Activated CD8-positive, alpha-beta T cell treated with anti-CD3 and anti-CD28 coated beads, Interleukin-2, amount 10 ng/mL, durations not matched to agents 7 days and 5 days (primary cell): ENCODE measurements at places on chromosomes 2 and 18. TPM values are rescaled to one million over a fixed set of nuclear protein-coding genes. Genes with fewer than 3 reads are reported as not detected.

GRCh38 chr2:224272237-224272910 is 129.5 kb downstream of the FAM124B start:
- DNase-seq, result no peak
- H3K4me3 ChIP-seq, result no peak overlapping the region
- no peak overlapping the region for H3K27ac ChIP-seq
- H3K27me3 ChIP-seq, result peaks cover 10% of the 10 kb centered on the region
- H3K4me1 ChIP-seq, result no peaks in the 10 kb centered on the region

- H3K27me3 ChIP-seq, result peaks cover 12% of the 10 kb centered on the region
- H3K36me3 ChIP-seq, result no peaks in the 10 kb centered on the region
- H3K4me1 ChIP-seq, result no peaks in the 10 kb centered on the region
- no peak overlapping the region for H3K27ac ChIP-seq
- no peak overlapping the region for H3K4me3 ChIP-seq
Observed at GRCh38 chr2:70328921-70329561, 27.2 kb upstream of the FAM136A start.

DNA sequence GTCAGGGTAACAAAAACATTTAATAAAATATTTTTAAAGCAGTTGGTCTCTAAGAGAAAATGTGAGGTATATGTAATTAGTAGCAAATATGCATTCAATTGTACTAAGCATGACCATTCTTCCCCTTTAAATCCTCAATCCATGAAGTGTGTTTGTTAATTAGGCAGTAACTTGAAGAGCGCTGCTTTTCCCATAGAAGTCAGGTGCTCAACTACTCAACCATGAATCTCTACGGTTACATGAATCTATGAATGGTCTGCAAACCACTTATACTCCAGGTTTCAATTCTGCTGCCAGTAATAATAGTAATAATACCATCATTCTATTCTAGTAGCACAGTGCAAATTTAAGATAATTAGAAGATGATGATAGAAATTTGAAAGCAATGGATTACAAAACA is 55.8 kb downstream of the SLC8A1 start:
- H3K27ac ChIP-seq, result no peak overlapping the region
- H3K27me3 ChIP-seq, result no peaks in the 10 kb centered on the region
- H3K4me1 ChIP-seq, result no peaks in the 10 kb centered on the region
- no peak for DNase-seq

- no peaks in the 10 kb centered on the region for H3K27me3 ChIP-seq
- H3K36me3 ChIP-seq, result no peaks in the 10 kb centered on the region
- no peaks in the 10 kb centered on the region for H3K4me1 ChIP-seq
- no peak overlapping the region for H3K27ac ChIP-seq
Observed at GRCh38 chr2:2765839-2766495, 434.9 kb upstream of the MYT1L start.

DNA sequence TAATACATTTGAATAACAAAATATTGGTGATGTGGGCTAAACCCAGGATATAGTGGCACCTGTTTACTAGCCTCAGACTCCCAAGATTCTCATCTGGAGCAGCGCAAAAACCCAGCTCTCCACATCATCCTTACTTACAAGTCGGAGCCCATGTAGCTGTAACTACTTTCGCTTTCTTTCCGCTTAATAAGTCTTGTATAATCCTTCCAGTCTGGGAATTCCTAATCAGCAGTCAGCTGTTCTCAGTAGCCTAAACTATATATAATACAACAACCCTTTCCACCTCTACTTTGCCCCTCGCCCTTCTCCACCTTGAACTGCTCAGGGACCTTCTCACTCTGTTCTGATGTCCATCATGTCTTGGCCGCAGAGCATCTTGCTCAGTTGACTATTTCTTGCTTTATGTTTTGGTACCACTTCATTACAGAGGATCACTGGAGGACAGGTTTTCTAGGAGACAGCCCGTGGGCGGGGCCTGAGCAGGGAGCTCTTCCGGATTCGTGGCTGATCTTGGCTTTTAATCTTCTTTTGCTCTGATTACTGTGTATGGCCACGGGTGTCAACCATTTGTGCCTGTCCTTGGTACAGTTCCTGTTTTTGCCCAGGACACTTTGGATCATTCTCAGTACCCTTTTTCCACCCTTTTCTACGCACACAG is 119.9 kb upstream of the SERTAD2 start:
- no peak for DNase-seq
- H3K4me1 ChIP-seq, result peaks cover 22% of the 10 kb centered on the region
- H3K4me3 ChIP-seq, result no peak overlapping the region
- H3K36me3 ChIP-seq, result no peaks in the 10 kb centered on the region

Gene FHOD3
- total RNA-seq, result not detected

Gene SATB2
- not detected for total RNA-seq

Gene DNAH6
- 0.89 TPM for total RNA-seq
